ENCODE measurements at places on chromosomes 16 and 17.

DNA sequence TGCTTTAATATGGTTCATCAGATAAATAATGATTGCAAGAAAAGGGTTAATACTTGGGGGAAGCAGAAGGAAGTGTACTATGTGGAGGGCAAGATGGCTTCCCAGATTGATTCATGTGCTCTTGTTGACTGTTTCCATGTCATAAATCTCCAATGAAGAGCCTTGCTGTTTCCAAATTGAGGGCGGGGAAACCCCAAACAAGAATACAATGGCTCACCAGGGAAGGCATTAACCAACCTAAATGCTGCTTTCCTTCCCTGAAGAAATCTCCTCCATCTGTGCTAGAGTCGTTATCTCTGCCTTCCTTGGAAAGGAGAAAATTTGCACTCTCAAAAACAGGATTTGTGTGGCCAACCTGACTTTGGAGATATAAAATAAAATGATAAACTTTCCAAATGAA is 28.0 kb upstream of the CDH13 start:
- no peak for DNase-seq

GRCh38 chr17:11241611-11242226 is 706 bp downstream of the SHISA6 start:
- no peak for DNase-seq

DNA sequence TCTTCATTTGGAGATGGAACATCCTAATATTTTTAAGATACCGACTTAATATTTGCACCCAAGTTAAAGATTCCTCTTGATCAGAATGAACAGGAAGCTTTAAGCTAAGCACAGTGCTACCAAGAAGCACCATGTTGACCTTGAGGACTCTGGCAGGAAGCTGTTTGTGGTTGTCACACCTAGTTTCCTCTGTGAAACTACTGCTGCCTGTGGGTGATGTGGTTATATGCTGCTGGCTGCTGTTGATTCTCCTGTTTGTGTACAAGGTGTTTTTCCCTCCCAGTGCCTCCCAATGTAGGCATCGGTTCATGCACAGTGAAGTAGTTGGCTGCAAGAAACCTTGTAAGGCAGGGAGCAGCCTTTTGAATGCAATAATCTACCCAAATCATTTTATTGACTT is 23.4 kb downstream of the RBL2 start:
- DNase-seq, result peak; percentile 81

DNA sequence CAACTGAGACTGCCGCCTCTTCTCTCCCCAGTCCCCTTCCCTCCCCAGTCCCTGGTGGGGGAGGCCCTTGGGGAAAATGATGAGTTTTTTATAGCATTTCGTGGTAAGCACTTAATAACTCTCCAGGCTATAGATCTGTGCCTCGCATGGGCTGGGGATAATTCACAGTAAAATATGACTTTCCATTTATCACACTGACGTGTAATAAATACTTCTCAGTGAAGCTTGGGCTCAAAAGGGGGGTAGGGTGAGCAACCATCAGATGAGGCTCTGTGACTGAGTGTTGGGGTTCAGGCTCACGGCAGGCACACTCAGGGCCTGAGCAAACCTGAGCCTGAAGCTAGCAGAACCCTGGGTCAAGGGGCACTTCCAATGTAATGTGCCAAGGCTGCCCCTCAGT is 101.6 kb downstream of the CCT6B start:
- DNase-seq, result no peak

DNA sequence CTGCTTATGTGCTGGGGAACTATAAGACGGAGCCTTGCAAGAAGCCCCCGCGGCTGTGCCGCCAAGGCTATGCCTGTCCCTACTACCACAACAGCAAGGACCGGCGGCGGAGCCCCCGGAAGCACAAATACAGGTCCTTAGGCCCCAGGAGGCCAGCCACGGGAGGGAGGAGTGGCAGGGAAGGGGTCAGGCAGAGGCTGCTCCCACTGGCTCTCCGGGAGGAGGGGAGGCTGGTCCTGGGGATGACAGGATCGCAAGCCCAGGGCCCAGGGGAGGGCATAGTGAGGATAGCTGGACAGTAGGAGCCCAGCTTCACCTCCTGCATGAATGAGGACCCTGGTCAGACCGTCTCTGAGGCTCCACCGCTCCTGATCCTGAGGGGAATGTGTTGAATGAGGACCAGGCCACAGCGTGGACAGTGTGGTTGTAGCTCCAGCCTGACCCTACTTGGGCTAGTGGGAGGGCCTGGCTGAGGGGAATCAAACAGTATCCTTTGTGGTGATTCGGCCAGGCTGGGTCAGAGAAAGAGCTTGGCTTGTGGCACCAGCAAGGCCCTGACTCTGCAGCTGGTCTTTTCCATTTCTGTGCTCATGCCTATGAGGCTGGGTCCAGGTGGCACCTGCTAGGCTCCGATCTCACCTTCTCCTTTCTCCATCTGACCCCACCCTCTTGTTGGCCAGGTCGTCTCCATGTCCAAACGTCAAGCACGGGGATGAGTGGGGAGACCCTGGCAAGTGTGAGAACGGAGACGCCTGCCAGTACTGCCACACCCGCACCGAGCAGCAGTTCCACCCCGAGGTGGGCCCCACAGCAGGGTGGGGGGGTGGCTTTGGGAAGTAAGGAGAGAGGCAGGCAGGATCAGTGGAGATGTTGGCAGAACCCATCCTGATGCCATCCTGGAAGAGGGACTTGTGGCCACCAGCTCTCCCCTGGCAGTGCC is 28.7 kb downstream of the UNK start:
- DNase-seq, result no peak

DNA sequence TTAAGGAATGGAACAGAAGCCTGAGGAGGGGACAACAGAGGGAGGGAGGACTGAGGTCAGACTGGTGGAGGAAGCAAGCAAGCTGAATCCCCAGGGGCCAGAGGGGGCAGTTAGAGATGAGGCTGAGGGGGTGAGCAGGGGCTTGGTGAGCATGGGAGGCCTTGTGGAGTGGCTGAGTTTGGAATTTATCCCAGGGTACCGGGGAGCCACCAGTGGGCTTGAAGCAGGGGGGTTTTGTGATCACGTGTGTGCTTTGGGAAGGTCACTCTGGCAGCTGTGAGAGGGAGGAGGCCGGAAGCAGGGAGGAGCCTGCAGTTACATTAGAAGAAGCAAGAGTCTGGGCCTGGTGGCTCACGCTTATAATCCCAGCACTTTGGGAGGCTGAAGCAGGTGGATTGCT is 9.8 kb upstream of the CTCF start:
- no peak for DNase-seq

DNA sequence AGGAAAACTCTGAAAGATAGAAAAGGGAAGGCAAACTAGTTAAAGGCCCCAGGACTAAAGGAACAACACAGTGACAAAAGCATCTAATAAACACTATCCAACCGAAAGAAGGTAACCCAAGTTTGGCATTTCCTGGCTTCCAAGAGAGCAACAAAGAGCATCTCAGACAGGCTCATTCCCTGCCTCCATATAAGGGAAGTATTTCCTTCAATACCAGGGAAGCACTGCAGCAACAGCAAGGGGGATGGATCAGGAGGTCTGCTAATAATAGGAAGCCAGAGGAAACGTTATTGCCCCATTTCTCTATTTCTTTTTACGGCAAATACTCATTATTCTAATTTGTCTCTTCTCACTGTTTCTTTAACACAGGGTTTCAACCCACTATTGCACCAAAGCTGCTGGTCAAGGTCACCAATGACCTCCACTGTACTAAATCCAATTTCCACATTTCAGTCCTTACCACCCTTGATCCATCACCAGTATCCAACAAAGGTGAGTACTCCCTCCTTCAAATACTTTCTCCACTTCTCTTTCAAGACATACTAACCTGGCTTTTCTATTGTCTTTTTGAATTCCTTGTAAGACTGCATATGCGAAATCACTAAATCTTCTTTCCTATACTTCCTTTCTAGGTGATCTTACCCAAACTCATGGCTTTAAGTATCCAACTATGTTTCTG is 86.1 kb downstream of the KANSL1 start:
- DNase-seq, result no peak
